Hippocampal formation (tissue), 2 donors: ENCODE measurements at places on chromosomes 1 and 21.

DNA sequence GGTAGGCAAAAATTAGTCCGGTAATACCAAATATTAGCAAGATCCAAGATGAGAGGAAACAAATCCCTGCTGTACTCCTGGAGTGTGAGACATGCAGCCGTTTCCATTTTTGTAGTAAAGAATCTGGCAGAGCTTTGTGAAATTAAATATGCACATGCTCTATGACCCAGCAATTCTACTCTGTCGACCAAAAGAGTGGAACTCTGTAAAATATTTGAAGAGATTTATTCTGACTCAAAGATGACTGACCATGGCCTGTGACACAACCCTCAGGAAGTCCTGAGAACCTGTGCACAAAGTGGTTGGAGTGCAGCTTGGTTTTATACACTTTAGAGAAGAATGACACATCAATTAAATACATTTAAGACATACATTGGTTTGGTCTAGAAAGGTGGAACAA lies 16.2 kb downstream of the HAX1 start:
- DNase-seq: no peak

DNA sequence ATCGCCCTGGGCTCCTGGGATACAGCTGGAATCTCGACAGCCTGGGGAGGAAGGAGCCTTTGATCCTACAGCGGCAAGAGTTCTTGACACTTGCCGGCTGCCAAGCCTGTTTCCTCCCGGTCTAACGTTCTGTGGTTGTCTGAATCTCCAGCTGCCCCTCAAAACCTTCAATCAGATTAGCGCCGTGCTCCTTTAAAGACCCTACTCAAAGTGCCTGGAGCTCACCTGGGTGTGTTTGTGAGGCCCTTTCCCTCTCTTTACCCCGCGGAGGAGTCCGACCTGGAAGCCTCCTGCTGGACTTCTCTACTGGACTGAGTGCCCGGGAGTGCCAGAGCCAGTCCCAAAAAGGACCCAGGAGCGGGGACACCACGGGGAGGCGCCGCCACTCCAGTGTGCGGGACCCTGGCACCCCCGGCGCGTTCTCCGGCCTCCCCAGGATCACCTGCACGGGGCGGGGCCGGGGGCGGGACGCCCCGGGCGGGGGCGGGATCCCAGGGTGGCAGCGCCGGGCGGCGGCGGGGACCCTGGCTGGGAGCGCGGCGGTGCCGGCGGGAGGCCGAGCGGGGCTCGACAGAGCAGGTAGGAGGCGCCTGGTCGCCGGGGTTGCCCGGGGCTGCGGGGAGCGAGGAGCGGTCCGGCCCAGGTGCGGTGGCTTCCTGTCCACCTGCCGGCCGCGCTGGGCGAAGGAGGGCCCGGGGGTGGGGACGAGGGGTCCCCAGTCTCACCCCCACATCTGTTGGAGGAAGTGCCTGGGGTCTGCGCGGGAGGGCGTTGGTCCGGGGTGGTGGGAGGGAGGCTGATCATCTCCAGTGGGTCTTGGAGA lies at the start of gene NCMAP:
Gene NCMAP, plus strand, starts transcription at position 497 of the 823 bp plus-strand sequence. CDS start 39,344 bp downstream, outside the sequence.
- no peak for DNase-seq

- DNase-seq: no peak
Observed at GRCh38 chr1:212432272-212432660, 454 bp upstream of the NENF start.

- no peak for DNase-seq
Observed at GRCh38 chr21:21971384-21971783, 973.2 kb downstream of the NCAM2 start.
